Lower lobe of right lung (tissue), 2 donors: ENCODE measurements at places on chromosomes 4 and X.

DNA sequence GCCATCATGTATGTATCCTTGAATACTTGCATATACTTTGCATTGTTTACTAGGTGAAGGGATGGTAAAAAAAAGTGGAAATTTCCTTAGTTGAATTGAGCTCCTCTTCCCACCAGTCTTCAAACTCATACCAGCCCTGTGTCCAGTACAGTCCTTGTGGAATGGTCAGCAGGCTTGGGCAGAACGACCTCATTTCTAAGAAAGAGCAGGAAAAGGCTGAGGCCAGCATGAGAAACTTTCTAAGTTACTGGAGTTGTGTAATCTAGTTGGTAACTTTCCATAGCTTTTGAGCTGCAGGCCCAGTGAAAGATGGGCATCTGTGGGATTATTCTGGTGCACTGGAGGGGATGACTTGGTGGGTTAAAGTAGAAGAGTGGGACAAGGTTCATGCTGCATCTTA is 87.6 kb downstream of the DCUN1D4 start:
- no peaks in the 10 kb centered on the region for H3K4me1 ChIP-seq
- H3K27me3 ChIP-seq = no peaks in the 10 kb centered on the region
- H3K36me3 ChIP-seq = no peaks in the 10 kb centered on the region
- no peak overlapping the region for H3K4me3 ChIP-seq
- no peak for DNase-seq

GRCh38 chrX:122863067-122863466 is 321.0 kb upstream of the GRIA3 start:
- H3K4me3 ChIP-seq = no peak overlapping the region
- no peaks in the 10 kb centered on the region for H3K4me1 ChIP-seq
- no peaks in the 10 kb centered on the region for H3K27me3 ChIP-seq
- no peaks in the 10 kb centered on the region for H3K36me3 ChIP-seq
- H3K27ac ChIP-seq = no peak overlapping the region

DNA sequence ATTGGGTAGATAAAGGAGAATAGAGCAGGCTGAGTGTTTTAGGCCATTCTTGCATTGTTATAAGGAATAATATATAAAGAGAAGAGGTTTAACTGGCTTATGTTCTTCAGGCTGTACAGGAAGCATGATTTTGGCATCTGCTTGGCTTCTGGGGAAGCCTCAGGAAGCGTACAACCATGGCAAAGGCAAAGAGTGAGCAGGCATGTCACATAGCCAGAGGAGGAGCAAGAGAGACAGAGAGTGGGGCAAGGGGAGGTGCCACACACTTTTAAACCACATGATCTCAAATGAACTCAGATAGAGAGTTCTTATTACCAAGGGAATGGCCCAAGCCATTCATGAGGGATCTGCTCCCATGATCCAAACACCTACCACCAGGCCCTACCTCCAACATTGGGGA is 4.4 kb upstream of the METTL14 start:
- no peak overlapping the region for H3K27ac ChIP-seq
- no peaks in the 10 kb centered on the region for H3K4me1 ChIP-seq
- H3K4me3 ChIP-seq = no peak overlapping the region
- H3K36me3 ChIP-seq = no peaks in the 10 kb centered on the region
- DNase-seq = no peak
- H3K27me3 ChIP-seq = no peaks in the 10 kb centered on the region

DNA sequence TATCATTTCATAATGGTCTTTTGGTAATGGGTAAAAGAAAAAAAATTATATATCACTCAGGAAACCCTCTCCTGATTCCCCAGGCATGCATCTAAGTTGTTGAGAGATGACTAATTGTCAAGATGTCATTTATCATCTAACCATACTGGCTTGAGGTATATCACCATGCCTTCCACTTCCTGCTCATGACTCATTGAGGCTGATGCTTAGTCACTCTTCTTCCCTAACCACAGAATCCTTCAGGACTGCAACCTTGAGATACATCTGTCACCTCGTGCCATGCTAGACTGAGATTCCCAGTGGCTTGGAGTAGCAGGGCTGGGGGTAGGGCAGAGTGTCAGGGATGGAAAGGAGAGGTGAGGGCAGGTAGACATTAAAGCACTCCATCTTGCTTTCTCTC is 782.5 kb upstream of the INTU start:
- H3K27ac ChIP-seq = no peak overlapping the region
- no peak for DNase-seq
- no peaks in the 10 kb centered on the region for H3K27me3 ChIP-seq
- H3K4me3 ChIP-seq = no peak overlapping the region

- no peak for DNase-seq
- H3K27me3 ChIP-seq = no peaks in the 10 kb centered on the region
- H3K4me3 ChIP-seq = no peak overlapping the region
- peaks cover 51% of the 10 kb centered on the region for H3K36me3 ChIP-seq
Measured at GRCh38 chr4:48379587-48380180, 38.4 kb downstream of the SLAIN2 start.

- H3K4me1 ChIP-seq = no peaks in the 10 kb centered on the region
- H3K4me3 ChIP-seq = no peak overlapping the region
- no peaks in the 10 kb centered on the region for H3K27me3 ChIP-seq
- H3K36me3 ChIP-seq = peaks cover 14% of the 10 kb centered on the region
- DNase-seq = no peak
- H3K27ac ChIP-seq = no peak overlapping the region
Measured at GRCh38 chrX:16700734-16701133, 11.7 kb downstream of the CTPS2 start.

DNA sequence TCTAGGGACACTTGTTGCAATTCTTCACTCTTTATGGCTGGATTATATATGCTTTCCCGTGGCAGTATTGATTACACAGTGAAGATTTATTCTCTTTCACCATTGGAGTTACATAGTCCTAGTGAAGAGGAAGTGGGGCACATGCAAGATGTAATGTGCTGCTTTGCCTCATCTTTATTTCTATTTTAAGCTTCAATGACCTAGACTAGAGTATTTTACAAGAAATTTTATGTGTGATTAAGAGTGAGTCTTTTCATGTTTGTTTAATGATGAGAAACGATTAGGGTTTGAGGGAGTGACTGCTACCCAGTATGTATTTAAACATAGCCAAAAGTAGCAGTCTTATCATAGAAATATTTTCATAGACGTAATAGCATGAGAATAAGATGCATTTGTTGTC is 30.8 kb downstream of the DIAPH2 start:
- no peak for DNase-seq
- H3K27ac ChIP-seq = no peak overlapping the region
- H3K4me3 ChIP-seq = no peak overlapping the region
- H3K36me3 ChIP-seq = no peaks in the 10 kb centered on the region
- H3K27me3 ChIP-seq = no peaks in the 10 kb centered on the region

- no peaks in the 10 kb centered on the region for H3K36me3 ChIP-seq
- no peaks in the 10 kb centered on the region for H3K27me3 ChIP-seq
- no peak overlapping the region for H3K27ac ChIP-seq
- H3K4me3 ChIP-seq = no peak overlapping the region
- no peaks in the 10 kb centered on the region for H3K4me1 ChIP-seq
- DNase-seq = no peak
Measured at GRCh38 chrX:15929194-15929593, 74.6 kb upstream of the AP1S2 start.

- H3K4me3 ChIP-seq = no peak overlapping the region
- H3K27ac ChIP-seq = no peak overlapping the region
- H3K27me3 ChIP-seq = no peaks in the 10 kb centered on the region
- H3K4me1 ChIP-seq = no peaks in the 10 kb centered on the region
- H3K36me3 ChIP-seq = no peaks in the 10 kb centered on the region
- no peak for DNase-seq
Measured at GRCh38 chr4:129278868-129279267, 182.9 kb downstream of the C4orf33 start.

DNA sequence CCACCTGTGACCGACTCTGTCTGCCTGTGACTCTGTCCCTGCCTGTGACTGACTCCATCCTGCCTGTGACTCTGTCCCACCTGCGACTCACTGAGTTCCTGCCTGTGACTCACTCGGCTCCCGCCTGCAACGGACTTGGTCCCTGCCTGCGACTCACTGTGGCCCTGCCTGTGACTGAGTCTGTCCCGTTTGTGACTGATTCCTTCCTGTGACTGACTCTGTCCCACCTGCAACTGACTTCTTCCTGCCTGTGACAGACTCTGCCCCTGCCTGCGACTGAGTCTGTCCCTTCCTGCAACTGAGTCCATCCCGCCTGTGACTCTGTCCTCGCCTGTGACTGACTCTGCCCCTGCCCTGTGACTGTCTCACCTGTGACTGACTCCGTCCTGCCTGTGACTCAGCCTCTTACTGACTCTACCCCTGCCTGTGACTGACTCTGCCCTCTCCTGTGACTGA is 9.6 kb upstream of the UVSSA start:
- H3K27ac ChIP-seq = no peak overlapping the region
- peaks cover 3% of the 10 kb centered on the region for H3K4me1 ChIP-seq
- H3K27me3 ChIP-seq = no peaks in the 10 kb centered on the region
- peaks cover 74% of the 10 kb centered on the region for H3K36me3 ChIP-seq
- DNase-seq = no peak

DNA sequence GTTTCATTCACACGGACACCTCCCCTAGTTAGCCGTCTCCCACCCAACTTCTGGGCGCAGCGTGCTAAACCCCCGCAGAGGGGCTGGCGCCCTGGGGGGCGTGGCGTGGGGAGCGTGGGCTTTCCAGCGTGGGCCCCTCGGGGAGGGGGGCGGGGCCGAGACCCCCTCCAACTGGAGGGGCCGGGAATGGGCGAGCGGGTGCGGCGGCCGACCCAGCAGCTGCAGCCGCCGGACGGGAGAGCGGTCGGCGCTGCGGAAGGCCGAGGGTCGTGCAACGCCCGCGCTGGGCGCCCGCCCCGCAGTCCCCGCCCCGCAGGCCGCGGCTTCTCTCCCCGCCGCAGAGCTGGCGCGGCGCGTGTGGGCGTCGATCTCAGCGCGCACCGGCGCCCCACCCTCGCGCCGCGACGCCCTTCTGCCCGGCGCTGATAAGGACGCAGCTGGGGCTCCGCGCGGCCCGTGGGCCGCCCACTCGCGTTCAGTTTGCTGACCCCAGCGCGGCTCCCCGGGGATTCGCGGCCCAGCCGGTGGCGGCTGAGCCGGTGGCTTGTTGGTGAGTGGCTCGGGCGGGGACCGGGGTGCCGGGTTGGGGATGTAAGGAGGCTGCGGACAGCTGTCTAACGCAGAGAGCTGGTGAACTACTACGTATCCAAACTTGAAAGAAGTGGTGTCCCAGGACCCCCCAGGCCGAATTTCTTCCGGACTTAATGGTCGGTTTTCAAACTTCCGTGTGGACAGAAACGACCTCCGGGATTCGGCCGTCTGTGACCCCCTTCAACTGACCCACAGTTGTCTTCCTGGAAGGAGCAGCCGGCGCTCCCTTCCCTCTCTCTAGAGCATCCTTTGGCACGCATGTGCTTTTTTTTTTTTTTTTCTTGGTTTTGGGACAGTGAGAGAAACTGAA is 1.5 kb downstream of the FHDC1 start:
- peak; percentile 63 for DNase-seq
- peak overlapping the region; percentile 64 for H3K4me3 ChIP-seq
- H3K36me3 ChIP-seq = no peaks in the 10 kb centered on the region
- H3K27ac ChIP-seq = peak overlapping the region; percentile 77

- H3K4me1 ChIP-seq = no peaks in the 10 kb centered on the region
- no peak overlapping the region for H3K4me3 ChIP-seq
- H3K27ac ChIP-seq = no peak overlapping the region
- H3K27me3 ChIP-seq = no peaks in the 10 kb centered on the region
- no peaks in the 10 kb centered on the region for H3K36me3 ChIP-seq
Measured at GRCh38 chrX:66030505-66031317, 9.2 kb downstream of the VSIG4 start.

GRCh38 chr4:6909113-6909969 is at the start of gene TBC1D14:
TBC1D14 (plus strand) TSS chr4:6909826; CDS start chr4:6923390, 13,564 bp downstream.
- H3K4me1 ChIP-seq = peaks cover 41% of the 10 kb centered on the region
- peak within 1 kb of the TSS; percentile 90 for H3K4me3 ChIP-seq
- no peaks in the 10 kb centered on the region for H3K27me3 ChIP-seq
- no peaks in the 10 kb centered on the region for H3K36me3 ChIP-seq
- peak; percentile 92 for DNase-seq

GRCh38 chr4:66059136-66059535 is 388.8 kb upstream of the EPHA5 start:
- H3K36me3 ChIP-seq = no peaks in the 10 kb centered on the region
- DNase-seq = no peak

GRCh38 chrX:10952619-10953018 is 158.5 kb upstream of the HCCS start:
- no peaks in the 10 kb centered on the region for H3K27me3 ChIP-seq
- no peak for DNase-seq
- no peaks in the 10 kb centered on the region for H3K4me1 ChIP-seq
- no peak overlapping the region for H3K4me3 ChIP-seq
- no peaks in the 10 kb centered on the region for H3K36me3 ChIP-seq

DNA sequence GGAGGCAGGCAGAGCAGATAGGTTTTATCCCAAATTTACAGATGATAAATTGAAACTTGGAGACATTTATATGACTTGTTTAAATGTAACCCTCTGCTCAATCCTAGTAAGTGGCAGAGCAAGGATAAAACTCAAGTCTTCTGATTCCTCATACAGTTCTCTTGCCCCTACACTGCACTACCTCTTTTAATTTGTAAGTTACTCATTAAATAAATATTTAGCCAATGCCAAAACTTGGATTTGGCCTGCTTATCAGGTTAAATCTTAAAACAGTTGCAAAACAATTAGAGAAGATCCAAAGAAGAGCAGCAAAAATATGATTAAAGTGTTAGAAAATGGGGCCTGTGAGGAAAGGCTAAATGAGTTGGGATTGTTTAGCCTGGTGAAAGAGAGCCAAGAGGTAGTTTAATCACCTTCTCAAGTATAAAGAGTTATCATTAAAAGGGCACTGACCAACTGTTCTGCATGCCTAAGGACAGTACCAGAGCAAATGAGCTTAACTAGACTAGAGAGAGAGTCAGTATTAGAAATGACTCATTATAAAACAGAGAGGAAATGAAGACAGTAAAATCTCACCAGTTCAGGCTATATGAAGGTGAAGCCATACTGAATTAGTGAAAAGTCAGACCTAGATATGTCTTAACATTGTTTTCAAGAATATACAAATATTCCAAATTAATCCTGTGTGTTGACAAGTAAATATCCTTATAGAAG is 146.3 kb downstream of the GRIA3 start:
- no peak for DNase-seq
- no peaks in the 10 kb centered on the region for H3K4me1 ChIP-seq
- H3K27ac ChIP-seq = no peak overlapping the region
- no peaks in the 10 kb centered on the region for H3K36me3 ChIP-seq
- no peaks in the 10 kb centered on the region for H3K27me3 ChIP-seq

GRCh38 chr4:41713768-41714167 is 34.8 kb downstream of the PHOX2B start:
- no peak overlapping the region for H3K27ac ChIP-seq
- H3K27me3 ChIP-seq = peaks cover 3% of the 10 kb centered on the region
- no peak for DNase-seq
- H3K36me3 ChIP-seq = no peaks in the 10 kb centered on the region
- H3K4me3 ChIP-seq = no peak overlapping the region
